ENCODE measurements at places on chromosomes 7 and 10. TPM values are rescaled to one million over a fixed set of nuclear protein-coding genes. Genes with fewer than 3 reads are reported as not detected.

OPN1SW gene
- total RNA-seq, result not detected

- DNase-seq, result no peak
Observed at GRCh38 chr10:1284076-1284475, 227.9 kb downstream of the WDR37 start.

WIPF3 gene
- total RNA-seq, result not detected

GRCh38 chr7:140534743-140535142 lies 55.4 kb upstream of the MKRN1 start:
- DNase-seq, result no peak

- peak; percentile 9 for DNase-seq
Observed at GRCh38 chr10:112872728-112873127, 77.3 kb upstream of the TCF7L2 start.

- peak; percentile 56 for DNase-seq
Observed at GRCh38 chr7:32958046-32959025, 1.1 kb downstream of the FKBP9 start.

UCMA gene
- not detected for total RNA-seq

GRCh38 chr10:90960355-90960814 lies 39.5 kb upstream of the ANKRD1 start:
- peak; percentile 88 for DNase-seq

GRCh38 chr7:114620208-114620607 lies 205.6 kb downstream of the FOXP2 start:
- DNase-seq, result no peak

KCNH2 gene
- total RNA-seq, result not detected

DNA sequence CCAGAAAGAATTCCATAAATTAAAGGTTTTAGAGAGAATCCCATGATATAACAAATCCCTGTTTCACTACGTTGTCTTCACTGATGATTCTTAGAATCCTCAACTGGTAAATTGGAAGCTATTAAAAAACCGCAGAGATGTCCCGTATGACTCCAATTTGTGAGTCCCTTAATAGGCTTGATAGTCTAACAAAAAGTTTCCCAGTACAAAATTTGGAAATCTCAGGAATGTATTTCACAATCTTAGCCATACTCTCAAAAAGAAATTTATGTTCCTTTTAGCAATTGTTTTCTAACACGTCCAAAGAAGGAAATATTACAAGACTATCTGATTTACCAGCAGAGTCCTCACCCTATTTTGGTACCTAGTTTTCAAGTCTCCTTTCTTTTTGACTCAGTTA lies 2.5 kb downstream of the TES start:
- no peak for DNase-seq

Data from lung microvascular endothelial cell (primary cell).